IPS-NIHi11 (cell line): ENCODE measurements at places on chromosomes 11 and 22.

- no peak for DNase-seq
Observed at GRCh38 chr11:47010179-47010578, 73.6 kb downstream of the CSTPP1 start.

- no peak for DNase-seq
Observed at GRCh38 chr22:45885171-45885840, 91.7 kb downstream of the WNT7B start.

DNA sequence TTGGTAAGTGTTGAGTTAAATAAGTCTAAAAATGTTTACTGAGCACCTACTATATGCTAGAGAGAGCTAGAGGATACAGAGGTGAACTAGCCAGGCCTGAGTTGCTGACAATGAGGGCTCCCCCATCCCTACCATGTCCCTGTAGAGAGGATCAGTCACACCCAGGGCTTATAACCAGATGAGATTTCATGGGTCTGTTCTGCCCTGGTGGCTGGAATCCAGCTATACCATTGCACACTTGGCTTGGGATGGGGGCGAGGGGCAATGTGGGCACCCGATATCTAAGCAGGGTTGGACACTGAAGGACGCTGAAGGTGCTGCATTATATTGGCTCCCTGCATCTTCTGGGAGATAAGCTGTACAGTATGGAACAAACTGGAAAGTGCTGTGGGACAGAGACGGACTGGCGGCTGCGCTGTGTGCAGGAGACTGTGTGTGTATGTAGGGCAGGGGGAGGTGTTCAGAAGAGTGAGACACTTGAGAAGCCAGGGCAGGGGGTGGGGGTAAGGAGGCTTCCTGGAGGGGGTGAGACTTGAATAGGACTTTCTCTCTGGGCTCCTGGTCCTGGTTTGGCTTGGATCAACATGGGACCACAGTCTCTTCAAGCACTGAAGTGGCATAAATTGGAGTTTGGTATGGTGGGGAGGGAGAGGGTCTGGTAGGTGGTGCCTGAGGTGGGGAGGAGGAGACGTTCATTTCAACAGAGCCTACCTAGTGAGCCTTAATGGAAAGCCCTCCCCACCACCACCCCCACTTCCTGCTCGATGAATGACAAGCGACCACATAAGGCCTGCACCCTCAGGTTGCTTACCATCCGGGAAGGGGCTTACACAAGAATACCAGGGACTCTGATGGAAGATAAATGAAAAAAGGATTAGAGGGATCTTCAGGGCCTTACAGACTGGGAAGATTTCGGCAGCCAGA lies 1.8 kb downstream of the CD82 start:
- DNase-seq, result no peak

DNA sequence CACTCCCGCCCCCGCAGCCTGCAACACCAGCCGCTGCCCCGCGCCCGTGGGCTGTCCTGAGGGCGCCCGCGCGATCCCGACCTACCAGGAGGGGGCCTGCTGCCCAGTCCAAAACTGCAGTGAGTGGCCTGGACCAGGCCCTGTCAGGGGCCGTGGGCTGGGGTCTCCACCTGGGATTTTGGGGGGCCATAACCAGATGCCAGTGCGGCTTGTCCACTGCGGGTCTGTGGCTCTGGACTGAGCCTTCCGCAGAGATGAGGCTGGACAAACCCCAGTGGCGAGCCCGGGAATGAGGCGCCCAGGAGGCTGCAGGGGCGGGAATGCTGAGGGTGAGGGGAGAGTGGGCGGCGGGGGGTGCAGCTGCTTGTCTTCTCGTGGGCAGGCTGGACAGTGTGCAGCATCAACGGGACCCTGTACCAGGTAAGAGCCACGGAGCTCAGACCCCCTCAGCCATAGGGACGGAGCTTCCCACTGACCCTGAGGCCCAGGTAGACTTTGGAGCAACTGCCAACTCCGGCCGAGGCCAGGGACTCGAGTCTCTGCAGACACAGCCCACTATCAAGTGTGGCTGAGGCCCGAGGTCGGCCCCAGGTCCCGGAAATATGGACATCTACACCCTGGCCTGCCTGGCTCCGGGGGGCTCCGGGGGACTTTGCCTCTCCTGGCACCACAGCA lies 24.8 kb upstream of the MUC5B start:
- DNase-seq, result peak; percentile 73

DNA sequence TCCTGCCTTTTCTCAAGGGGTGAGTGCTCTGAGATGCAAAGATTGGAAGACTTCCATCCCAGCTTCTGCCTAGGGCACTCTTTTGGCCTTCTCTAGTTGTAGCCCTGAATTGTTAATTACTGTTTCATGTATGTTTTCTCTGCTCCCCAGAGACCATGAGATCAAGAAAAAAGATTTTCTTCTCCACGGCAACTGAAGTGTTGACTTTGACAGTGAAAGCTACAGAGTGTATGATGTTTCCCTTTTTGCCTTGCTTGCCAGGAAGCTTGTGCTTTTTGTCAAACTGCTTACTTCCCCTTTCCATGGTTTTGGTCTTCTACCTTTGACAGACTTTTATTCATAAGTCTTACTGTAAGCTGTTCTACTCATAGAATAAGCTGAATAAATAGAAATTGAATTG lies 23.3 kb upstream of the EIF3D start:
- DNase-seq, result no peak

DNA sequence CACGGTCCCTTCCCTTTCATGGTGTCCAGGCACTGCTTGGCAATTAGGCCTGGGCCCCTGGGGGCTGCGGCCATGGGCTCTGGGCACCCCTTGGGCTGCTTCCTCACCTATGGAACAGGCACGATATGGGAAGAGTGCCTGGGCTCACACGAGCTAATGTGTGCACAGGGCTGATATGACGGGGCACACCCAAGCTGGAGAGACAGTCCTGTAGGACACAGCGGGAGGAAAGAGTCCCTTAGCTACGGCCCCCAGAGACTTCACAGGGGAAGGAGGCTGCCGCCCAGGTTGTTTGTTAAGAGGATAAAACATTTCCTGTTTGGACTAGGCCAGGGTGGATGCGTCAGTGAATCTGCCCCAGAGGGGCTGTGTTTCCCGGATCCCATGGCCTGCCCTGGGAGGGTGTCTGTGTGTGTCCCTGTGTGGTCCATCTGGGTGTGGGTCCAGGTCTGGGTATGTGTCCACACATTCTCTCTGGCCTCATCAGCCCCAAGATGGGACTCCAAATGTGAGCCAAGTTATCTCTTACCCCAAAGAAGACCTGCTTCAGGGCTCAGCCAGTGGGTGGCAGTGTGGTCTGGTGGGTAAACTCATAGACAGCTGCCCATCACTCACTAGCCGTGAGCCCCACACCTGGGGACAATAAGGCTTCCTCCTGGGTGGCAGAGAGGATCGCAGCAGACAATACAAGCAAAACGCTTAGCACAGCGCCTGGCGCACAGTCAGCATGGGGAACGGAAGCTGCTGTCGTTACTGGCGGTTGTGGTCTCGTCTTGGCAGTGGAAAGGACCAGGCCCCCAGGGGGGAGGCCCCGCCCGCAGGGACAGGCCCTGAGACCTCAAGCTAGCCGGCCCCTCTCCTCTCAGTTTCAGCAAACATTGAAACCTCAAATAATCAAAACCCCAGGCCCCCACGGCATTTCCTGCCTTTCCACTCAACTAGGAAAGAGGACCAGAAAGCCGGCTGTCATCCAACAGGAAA lies 3.2 kb upstream of the EMID1 start:
- peak; percentile 70 for DNase-seq

DNA sequence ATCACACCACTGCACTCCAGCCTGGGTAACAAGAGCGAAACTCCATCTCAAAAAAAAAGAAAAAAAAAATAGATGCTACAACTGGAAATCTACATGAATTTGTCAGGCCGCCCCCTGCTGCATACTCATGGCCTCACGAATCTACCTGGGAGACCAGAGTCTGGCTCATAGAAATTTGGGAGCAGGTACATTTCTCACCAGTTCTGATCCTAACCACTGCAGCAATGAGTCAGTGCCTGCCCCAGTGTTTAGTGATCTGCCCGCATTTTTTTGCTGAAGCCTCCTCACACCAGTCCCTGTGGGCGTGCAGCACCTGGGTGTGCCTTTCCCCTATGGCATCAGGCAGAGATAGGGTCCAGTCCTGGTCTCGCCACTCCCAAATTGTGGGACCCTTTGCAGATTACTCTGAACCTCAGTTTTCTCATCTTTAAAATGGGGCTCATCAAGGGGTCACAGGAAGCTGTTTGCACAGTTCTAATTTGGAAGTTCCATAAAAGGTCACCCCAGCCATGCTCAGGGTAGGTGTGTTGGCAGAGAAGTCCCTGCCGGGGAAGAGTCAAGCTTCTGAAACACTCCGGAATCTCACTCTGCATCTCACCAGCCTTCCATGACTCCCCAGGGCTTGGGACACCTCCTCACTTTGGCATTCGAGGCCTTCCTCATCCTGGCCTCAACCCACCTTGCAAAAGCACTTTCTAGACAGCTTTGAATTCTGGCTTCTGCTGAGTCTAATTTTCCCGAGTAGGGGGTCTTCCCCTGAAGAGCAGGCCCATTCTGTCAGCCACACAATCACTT lies 39.3 kb upstream of the LINC01488 start:
- DNase-seq, result no peak

DNA sequence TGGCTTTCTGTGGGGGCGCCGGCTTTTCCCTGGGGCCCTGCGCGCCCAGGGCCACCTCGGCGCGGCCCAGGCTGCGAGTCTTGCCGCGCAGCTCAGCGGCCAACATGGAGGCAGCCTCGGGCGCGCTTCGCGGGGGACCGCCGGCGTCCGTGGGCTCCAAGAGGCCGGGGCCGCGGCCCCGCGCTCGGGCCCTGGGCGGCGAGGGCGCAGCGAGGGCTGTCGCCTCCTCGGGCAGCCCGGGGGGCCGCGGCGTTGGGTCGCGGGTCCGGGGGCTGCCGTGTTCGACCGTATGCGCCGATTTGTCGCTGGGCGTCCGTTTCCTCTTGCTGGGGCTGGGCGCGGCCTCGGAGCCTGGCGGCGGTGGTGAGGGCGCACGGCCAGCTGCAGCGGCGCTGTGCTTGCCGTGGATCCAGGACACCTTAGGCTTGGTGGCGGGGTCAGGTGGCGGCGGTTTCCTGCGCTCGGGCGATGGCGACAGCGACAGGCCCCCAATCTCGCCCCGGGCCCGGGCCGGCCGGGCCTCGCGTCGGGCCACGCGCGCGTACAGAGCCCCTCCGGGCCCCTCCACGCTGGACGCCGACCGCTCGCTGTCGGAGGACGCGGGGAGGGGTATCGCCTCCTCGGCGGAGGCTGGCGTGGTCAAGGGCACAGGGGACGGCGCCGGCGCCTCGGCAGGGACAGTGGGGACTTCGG lies 11.9 kb downstream of the SCARF2 start:
- no peak for DNase-seq

GRCh38 chr22:38315823-38316363 lies 1.3 kb downstream of the CSNK1E start:
- DNase-seq, result no peak

DNA sequence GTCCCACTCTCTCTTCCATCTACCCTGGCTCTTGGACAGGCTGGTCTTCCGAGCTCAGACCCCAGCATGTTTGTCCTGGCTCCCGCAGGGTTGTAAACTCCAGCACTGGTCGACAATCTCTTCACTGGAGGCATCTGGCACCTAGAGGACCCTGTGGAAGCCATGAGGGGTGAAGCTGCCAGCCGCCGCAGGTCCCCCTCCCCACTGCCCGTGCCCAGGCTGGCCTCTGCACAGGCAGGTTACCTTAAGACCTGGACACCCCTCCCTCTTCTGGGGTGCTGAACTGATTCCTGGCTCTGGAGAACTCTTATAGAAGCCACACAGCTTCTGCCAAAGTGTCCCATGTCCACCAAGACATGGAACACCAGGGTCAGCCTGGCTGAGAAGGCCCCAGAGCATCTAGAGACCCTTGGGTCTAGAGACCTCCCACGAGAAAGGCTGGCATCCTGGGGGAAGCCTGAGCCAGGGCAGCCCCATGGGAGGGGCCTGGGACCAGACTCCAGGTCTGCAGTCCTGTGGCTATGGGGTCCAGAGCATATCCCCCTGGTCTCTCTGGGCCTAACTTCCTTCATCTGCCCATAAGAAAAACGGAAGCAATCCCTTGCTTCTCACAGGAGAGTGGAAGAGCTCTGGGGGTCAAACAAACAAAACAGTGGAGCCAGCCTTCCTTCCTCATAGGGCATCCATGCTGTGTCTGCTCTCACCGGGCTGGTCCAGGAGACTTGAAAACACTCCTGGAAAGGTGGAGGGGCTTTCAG lies 30.6 kb downstream of the LMO1 start:
- no peak for DNase-seq

GRCh38 chr11:64620381-64620971 lies 29.5 kb downstream of the SLC22A12 start:
- no peak for DNase-seq

- no peak for DNase-seq
Observed at GRCh38 chr11:48141475-48142122, 75.0 kb upstream of the OR4B1 start.

DNA sequence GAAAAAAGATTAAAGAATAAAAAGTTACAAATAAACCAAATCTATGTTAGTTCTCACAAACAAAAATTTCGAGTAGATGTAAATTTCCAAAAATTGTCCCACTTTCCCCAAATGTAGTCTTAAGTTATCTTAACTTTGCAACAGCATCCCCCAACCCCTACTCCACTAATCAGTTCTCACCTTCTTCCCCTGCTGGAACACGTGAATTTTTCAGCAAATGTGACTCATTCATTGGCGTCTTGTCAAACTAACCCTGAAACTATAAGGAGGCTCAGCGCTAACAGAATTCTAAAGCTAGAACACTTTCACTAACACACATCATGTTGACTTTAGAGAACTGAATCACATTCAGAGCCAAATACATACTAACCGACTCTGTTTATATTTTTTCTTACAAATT lies 46.1 kb downstream of the PHF21A start:
- no peak for DNase-seq

DNA sequence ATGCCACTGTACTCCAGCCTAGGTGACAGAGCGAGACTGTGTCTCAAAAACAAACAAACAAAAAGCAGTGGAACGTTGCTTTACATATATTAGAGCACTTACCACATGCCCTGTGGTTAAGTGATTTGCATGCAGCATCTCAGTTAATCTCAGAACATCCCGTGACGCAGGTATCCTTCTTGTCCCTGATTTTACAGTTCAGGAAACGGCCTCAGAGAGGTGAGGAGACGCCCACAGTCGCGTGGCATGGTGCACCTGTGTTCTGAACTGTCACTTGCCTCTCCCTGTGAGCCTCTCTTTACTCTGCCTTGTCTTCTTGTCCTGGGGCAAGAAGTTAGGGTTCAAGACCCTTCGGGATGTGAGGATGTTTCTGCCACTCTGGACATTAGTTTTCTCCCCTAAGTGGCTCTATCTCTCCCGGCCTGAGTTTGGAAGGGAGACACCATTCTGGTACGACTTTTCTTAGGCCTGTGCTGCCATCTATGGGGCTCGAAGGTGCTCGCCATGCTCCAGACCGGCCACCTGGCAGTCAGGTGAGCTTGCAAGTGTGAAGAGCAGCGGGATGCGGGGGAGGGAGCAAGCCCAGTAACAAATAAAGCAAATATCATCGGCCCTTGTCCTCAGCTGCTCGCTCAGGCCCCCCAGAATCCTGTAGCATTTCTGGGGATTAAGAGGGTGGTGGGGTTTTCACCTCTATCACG lies 25.6 kb downstream of the YWHAH start:
- peak; percentile 89 for DNase-seq
